ENCODE measurements at places on chromosomes 7 and 10.

DNA sequence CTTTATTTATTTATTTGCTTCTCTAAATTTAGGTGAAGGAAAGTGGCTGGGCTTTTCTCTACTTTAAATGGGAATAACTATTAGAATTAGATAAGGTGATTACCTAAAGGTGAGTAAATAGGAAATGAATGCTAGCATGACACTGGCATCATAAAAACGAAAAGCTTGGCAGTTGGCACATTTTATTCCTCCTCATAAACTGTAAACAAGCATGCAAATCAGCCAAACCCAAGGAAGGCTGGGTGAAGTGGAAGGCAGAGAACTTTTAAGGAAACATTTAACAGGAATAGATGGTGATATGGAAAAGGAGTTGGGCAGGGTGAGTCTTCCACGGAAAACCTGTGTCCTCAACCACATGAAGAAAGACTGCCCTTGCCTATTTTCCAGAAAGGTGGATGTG lies 669.1 kb downstream of the KCNMA1 start:
- DNase-seq = no peak

DNA sequence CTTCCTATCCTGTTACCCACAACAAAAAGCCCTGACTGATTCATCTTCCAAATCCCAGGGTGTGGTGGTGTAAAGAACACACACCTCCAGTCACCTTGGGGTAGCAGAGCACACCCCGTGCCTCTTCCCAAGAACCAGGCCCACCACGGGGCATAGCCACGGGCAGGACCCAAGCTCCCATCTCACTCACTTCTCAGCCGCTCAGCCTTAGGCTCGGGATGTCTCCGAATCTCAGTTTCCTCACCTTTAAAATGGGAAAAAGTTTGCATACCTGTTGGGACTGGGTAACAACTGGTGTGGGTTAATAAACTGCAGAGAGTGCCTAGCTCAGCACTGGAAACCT lies 139.0 kb downstream of the FGFR2 start:
- no peak for DNase-seq

- no peak for DNase-seq
Measured at GRCh38 chr10:62813453-62813852, 2.7 kb downstream of the EGR2 start.

DNA sequence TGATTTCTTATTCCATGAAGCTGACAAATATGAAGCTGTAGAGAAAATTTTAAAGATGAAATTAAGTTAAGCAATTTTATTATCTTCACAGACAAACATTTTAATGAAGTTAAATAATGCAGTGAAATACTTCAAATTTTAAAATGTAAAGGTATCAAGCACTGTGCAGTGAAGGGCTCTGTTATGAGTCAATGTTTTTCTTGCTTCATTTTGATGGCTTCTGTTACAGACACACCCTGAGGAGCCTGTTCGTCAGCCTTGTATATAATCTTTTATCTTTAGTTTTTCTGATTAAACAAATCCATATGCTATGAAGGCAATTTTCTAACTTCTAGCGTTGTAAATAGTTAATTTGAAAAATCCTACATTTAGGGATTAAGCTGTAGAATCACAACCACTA lies 18.5 kb downstream of the VSTM2A start:
- DNase-seq = no peak

DNA sequence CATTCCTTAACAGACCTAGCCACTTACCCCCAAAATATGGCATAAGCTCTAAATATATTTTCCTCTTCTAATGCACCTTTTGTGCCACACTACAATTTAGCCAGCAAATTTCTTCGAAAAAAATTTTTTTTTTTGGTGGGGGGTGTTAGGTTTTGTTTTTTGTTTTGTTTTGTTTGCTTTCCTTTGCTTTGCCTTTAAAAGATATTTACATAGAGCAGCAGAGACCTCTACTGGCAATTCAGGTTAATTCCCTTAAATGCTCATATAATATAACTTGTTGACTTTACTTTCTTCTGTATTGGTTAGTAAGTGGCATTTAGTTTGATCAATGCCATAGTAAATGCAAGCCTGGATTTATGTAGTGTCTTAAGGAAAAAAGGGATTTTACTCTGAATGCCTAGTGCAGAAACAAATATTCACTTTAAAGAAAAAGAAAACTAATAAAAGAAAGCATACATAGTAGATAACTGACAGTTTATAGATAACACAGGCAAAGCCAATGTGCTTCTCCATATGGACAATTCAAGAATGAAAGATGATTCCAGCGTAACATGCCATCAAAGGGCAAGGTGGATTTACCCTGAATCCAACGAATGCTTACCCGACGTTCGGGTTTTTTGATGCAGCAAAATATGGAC lies 1250.6 kb downstream of the GATA3 start:
- DNase-seq = no peak

- DNase-seq = peak; percentile 7
Measured at GRCh38 chr7:94395141-94396036, 694 bp downstream of the COL1A2 start.

DNA sequence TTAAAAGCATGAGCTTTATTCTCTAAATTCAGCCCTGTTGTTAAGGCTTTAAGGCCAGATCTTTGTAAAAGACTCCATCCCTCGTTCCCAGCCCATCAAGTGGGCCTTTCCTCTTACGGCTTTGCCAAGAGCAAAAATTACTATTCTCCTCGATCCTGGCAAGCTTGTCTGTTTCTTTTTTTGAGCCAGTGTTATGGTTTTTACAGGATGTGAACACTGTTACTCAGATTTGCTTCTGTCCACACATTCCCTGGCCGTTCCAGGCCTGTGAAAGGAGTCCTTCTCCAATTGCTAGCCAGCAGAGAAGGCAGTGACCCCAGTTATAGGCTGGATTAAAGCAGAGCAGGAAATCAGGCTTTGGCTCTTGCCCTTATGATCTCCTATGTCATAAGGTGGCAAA lies 47.0 kb upstream of the EPC1 start:
- DNase-seq = no peak

GRCh38 chr10:97726636-97727178 lies 10.2 kb upstream of the ZFYVE27 start:
- no peak for DNase-seq

DNA sequence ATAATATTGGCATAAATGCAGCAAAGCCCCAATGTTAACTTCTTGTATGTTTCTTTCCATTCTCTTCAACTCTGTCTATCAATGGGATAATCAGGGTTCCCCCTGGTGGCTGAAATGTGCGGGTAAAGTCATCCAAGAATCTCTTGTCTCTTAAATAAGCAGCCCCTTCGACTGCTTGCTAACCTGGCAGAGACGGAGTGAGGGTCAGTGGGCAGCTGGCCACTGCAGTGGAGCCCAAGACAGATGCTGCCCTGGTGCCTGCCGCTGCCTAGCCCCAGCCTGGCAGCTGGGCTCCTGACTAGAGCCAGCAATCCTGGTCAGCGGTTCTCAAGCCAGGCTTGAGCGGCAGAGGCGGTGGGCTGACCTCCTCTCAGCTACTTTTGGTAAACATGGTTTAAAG lies 248.9 kb downstream of the COBL start:
- peak; percentile 40 for DNase-seq

- DNase-seq = no peak
Measured at GRCh38 chr10:63247771-63248170, 114.6 kb downstream of the NRBF2 start.

DNA sequence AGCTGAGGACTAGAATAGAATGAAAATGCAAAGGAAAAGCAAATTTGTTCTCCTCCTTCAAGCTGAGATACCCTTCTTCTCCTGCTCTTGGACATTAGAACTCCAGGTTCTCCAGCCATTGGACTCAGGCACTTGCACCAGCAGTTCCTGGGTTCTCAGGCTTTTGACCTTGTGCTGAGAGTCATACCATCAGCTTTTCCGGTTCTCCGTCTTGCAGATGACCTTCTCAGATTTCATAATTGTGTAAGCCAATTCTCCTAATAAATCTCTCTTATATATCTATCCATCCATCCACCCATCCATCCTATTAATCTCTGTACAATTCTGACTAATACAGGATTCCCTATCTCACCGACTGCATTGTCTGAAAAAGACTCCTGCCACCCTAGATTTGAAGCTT lies 108.3 kb downstream of the AHR start:
- no peak for DNase-seq

- DNase-seq = no peak
Measured at GRCh38 chr7:3712841-3713240, 411.8 kb downstream of the SDK1 start.

GRCh38 chr7:158414486-158414961 lies 173.1 kb downstream of the PTPRN2 start:
- no peak for DNase-seq

GRCh38 chr7:66871076-66871475 lies 49.9 kb upstream of the TMEM248 start:
- DNase-seq = no peak

DNA sequence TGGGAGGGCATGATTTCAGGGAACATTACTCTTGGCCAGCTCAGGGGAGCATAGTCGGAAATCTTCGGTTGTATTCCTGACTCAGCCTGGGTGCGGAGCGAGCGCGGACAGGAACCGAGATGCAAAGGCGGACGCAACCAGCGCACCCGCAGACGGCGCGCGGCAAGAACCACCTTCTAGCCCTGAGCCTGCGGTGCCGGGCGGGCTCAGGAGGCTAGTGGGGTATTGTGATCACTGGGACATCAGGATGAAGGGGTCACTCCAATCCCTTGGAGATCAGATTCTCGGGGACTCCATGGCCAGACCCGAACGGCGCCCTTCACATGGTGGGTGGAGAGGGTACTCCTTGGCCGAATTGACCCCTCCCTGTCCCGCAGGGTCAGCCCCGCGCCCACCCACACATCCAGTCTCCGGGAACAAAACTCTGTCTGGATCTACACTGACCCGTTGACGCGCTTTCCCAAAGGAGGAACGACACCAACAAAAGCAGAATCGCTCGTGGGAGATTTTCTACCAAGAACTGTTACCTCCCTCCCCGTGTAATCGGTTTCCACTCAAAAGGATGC lies 730.5 kb downstream of the ZWINT start:
- DNase-seq = no peak

DNA sequence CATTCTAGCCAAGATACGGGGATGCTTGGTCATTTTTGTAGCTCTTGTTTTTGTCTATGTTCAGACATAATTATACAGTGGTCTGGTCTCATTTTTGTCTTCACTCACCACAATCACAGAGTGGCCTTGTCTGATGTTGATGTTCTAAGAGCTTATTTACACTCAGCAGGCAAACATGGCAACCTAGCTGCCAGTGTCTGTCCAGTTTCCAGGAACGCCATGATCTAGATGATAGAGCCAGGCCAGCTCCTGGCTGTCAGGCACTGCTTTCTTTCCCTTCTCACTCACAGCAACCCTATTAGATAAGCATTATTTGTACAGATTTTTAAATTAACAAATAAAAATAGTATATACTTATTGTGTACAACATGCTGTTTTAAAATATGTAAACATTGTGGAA lies 98.6 kb upstream of the PHF14 start:
- no peak for DNase-seq

DNA sequence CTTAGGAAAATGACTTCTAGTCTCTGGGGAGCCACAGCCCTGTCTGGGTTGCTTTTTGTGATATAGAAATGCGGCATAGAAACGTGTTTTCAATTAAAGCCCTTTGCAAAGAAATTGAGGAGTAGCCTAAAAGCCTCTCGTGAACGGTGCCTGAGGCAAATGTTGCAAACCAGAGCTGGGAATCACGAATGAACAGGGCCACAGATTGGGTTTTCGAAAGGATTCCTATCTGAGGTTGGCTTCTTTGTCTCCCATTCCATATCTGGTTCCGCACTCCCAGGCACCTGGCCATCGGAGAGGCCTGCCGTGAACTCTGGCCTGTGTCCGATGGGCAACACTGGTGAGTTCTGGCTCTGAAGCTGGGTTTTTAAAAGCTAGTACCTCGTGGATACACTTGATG lies 221.6 kb downstream of the TCF7L2 start:
- DNase-seq = no peak

DNA sequence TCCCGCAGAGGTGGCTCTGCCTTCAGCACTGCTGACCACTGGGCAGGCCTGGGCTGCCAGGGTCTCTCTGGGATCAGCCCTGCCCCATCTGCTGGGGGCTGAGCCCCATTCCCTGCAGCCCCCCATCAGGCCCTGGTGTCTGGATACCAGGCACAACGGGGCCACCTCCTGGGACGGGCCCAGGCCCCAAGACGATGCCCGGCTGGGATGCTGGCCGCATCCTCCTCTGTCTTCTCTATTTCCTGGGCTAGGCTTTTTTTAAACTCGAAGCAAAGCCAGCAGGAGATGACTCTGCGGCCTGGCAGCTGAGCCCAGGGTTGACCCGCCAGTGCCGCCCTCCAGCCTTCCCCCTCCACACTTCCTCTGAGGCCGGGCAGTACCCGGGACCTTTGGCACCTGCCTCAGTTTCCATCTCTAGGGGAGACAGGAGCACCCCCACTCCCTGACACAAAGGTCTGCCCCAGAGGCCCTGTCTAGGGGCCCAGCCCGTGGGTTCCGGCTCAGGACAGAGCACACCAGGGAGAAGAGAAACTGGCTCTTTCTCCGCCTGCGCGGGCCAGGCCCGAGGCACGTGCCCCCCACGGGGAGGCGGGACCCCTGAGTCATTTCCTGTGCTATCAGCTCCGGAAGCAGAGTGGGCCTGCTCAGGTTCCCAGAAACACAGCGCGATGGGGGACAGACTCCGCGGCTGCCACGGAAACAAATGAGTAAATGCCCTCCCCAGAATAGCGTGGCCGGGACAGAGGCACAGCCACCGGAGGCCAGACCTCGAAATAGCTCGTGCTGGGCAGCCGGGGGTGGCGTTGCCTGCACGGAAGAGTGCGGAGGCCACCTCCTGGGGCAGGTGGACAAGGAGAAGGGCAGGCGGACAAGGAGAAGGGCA lies 84.6 kb upstream of the PDGFA start:
- DNase-seq = peak; percentile 94
